ENCODE measurements at places on chromosomes 6 and 20.
A peak's percentile ranks its signal among the peaks of the same experiment; 100 is the strongest.

- no peak for DNase-seq
Observed at GRCh38 chr6:119541132-119541905, 191.8 kb upstream of the MAN1A1 start.

- no peak for DNase-seq
Observed at GRCh38 chr6:2274981-2275891, 29.8 kb upstream of the GMDS start.

- no peak for DNase-seq
Observed at GRCh38 chr6:121344539-121344938, 10.3 kb upstream of the TBC1D32 start.

GRCh38 chr6:170553534-170554012 is 466 bp upstream of the PSMB1 start:
- DNase-seq, result peak; percentile 27

DNA sequence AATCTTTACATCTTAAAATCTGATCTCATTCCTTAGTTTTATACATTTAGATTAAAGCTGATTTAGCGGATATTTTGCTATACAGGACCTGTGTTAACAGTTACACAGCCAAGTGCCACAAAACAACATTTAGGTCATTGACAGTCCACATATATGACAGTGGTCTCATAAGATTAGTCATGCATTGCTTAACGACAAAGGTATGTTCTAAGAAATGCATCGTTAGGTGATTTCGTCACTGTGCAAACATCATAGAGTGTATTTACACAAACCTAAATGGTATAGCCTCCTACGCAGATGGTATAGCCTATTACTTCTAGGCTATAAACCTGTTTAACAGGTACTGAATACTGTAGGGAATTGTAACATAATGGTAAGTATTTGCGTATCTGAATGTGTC is 21.6 kb downstream of the ADGRG6 start:
- DNase-seq, result no peak

DNA sequence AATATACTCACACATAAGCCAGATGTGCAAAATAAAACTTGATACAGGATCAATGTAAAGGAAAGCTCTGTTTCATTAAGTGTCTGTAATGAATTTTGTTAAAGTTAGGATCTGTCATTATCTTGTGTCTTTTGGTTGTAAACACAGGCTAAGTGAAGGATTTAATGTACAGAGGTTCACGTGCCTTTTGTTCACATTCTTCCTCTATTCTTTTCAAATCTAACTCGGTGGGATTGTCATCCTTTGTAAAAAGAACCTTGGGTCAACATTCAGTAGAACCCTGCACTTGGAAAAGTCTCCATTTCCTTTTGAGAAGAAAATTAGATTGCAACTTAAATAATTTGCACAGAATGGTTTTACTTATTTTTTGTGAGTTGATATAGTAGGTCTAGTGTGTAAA is 7.7 kb upstream of the LIN28B start:
- no peak for DNase-seq

DNA sequence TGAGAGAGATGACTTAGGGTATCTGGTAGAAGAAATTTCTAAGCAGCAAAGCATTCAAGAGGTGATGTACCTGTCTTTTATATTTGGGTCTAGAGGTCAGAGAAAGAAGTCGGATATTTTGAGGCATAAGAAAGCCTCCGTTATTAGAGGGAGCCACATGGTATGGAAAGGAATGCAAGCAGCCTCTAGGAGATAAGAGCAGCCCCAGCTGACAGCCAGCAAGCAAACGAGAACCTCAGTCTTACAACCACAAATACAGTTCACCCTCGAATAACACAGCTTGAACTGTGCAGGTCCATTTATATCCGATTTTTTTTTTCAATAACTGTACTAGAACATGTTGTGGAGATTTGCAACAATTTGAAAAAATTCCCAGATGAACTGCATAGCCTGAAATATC is 190.7 kb upstream of the VGLL2 start:
- no peak for DNase-seq

DNA sequence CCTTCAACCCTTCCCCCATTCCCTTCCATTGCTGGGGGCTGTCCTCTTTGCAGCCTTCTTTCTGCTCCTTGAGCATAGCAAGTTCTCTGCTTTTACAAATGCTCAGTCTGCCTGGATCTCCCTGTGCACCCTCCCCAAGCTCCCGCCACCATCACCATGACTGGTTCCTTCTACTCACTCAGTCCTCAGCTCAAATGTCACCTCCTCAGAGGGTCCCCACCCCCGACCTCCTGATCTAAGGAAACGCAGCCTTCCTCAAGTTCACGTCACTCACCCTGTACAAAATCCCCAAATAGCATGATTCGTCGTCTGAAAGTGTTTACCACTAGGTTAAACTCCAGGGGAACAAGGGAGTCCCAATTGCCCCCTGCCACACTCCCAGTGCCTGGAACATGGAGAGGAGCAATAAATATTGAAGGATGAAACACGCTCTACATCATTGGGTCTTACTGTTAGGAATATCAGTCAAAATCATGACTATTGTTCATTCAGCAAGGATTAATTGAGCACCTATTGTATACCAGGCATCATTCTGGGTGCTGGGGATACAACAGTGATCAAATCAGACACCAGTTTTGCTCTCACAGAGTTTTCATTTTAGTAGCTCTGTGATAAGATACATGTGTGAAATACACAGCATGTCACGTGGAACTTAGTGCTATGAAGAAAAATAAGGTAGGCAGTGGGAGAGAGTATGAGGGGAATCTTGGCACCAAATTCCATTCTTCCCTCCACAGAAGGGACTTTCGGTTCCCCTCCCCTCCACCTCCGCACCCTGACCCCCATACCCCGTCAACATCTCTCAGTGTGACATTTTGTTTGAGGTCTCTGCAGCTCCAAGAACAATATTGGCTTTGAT is 15.6 kb downstream of the TP53RK start:
- no peak for DNase-seq
